Stimulated activated effector memory CD8-positive, alpha-beta T cell treated with anti-CD3 and anti-CD28 coated beads, Interleukin-12 subunit alpha, Interleukin-12 subunit beta, amount 100 ng/mL, for 72 hours (primary cell): ENCODE measurements at places on chromosomes 6 and 20.

GRCh38 chr6:138833816-138834539 is 38.1 kb downstream of the ECT2L start:
- DNase-seq = no peak

GRCh38 chr6:166424431-166424830 is 41.7 kb upstream of the MPC1 start:
- DNase-seq = no peak

- no peak for DNase-seq
Measured at GRCh38 chr6:3919849-3920248, 70.7 kb downstream of the FAM50B start.

- DNase-seq = peak; percentile 39
Measured at GRCh38 chr20:50957276-50957675, 1.1 kb downstream of the DPM1 start.

- DNase-seq = no peak
Measured at GRCh38 chr20:5696011-5696559, 54.1 kb upstream of the SHLD1 start.

GRCh38 chr6:35370124-35370741 is 27.9 kb downstream of the PPARD start:
- peak; percentile 68 for DNase-seq

DNA sequence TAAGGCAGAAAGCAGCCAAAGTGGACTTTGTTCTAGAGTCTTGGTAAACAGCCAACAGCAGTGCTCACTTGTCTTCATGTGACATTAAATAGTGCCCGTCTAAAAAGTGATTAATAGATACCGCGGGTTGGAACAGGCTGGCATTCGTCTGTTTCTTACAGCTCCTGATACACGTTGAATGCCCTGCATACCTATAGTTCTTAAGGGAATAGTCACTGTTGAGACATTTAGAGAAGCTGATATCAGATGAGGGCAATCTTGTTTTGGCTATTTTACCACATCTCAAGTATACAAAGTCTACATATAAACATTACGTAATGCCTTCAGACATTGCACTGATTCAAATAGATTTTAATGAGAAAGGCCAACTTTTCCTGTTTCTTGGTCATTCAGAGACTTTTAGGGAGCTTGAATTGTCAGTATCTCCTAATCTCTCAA is 374.9 kb upstream of the FLRT3 start:
- DNase-seq = no peak

DNA sequence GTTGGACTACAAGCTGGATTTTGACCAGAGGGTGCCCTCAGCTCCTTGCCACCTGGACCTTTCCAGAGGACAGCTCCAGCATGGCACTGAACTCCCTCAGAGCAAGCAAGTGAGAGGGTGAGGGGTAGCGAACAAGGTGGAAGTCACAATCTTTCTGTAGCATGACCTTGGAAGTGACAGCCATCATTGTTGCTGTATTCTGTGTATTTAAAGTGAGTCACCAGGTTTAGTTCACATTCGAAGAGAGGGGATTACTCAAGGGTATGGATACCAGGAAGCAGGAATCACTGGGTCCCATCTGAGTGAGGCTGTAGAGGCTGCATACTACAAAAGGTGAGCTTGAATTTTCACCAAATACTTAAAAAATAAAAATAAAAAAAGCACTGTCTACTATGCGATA is 280.0 kb upstream of the SPTLC3 start:
- no peak for DNase-seq

GRCh38 chr6:12661432-12662089 is 55.0 kb upstream of the PHACTR1 start:
- no peak for DNase-seq

- DNase-seq = no peak
Measured at GRCh38 chr20:23408957-23409356, 12.3 kb downstream of the NAPB start.

GRCh38 chr20:51029963-51030920 is 7.3 kb upstream of the KCNG1 start:
- DNase-seq = no peak

- DNase-seq = no peak
Measured at GRCh38 chr6:8628063-8628462, 192.7 kb upstream of the SLC35B3 start.

DNA sequence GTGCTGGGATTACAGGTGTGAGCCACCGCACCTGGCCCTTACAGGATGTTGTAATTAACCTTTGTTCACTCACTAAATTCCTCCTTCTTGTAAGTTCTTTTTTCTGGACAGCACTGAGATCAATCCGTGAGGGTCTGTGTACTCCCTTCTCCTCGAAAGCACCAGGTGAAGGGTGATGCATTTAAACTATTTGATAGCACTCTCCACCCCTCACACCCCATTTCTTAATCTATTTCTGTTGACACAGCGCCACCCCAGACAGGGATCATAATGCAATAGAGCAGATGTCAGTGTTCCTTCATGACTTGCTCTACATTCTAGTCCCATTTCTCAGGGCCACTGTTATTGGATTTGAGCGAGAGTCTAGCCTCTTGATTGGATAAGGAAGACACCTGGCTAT is 46.3 kb downstream of the PPP1R14C start:
- DNase-seq = no peak

DNA sequence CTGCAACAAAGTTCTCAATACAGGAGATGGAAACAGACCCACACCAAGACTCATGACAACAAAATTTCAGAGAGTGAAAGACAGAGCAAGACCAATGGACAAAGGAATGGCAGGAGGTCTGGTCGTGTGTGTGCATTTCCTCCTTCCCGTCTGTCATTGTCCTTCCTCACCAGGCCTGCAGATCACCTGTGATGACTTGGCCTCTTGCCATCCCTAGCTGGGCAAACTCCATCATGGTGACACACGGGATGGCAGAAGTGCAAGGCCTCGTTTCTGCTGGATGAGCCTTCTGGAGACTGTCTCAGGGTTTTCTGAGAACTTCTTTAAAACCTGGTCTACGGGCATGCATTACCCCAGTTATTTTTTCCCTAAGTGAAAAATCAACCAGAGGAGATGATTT is 49.2 kb downstream of the RPP21 start:
- DNase-seq = no peak

DNA sequence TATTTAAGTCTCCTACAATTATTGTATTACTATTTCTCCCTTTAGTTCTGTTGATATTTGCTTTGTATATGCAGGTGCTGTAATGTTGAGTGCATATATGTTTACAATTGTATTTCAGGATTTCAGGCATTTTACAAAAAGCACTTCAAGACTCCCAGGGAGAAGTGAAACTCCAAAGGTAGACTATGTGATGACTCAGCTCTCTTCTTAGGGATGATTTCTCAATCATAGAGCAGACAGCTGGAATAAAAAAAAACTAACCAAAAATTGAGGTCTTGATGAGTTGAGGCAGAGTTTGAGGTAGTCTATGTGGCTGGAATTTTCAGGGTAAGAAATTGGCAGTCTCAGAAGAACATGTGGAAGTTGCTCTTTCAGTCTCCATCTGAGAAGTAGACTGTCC is 786.1 kb downstream of the TFAP2A start:
- DNase-seq = no peak

GRCh38 chr6:23929201-23929600 is 196.8 kb upstream of the NRSN1 start:
- DNase-seq = no peak

- no peak for DNase-seq
Measured at GRCh38 chr6:69729870-69730449, 66.8 kb downstream of the LMBRD1 start.

- DNase-seq = no peak
Measured at GRCh38 chr20:14882157-14882556, 544.7 kb upstream of the FLRT3 start.

DNA sequence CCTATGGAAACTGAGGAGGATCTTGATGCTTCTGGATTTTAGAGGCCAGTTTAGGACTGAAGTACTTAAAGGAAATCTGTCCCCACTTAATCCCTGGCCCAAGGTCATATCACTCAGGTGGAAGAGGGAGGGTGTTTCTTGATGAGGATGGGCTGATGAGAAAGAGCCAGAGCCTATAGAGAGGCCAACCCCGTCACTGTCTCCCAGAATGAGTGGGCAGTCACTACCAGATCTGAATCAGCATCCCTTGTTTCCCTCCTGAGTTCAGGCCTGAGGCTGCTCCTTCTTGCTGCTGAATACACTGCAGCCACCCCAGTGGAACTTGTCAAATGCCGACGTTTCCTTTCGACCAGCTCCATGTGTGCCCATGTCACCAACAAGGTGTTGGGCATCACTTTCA is 14.8 kb downstream of the ARMC12 start:
- DNase-seq = peak; percentile 71

GRCh38 chr6:47059216-47059885 is 17.2 kb upstream of the ADGRF1 start:
- DNase-seq = no peak

DNA sequence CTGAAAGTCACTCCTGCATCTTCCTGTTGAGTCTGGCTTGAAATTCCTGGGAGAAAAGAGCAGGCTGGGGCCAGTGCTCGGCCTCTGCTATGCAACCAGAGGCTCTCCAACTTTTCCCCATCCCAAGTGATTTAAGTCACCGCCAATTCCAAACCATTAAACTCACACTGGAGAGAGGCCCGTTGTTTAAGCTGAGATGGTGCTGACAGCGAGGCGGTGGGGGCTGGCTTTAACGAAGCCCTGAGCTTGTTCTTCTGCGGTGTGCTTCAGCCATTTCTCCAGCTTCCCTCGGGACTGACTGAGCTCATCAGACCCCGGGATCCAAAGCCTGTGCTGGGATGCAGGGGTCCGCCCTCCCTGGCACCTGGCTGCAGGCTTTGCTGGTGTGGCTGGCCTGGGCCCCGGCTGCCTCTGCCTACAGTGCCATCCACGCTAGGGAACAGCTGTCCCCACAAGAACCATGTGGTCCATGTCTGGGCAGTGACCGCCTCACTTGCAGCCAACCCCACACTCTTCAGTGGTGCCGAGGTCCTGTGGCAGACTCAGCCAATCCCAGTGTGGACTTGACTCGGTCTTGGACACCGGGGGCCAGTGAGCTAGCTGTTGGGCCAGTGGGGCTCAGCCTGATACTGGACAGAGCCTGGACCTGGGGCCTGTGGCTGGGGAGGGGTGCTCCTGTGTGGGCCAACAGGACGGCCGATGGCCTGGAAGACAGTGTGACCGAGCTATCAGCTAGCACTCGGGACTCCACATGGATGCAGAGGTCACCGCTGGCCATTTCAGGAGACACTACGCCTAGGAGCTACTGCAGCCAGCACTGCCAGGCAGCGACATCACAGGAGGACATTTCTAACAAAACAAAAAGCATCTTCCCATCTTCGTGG is 21.2 kb downstream of the RAMACL start:
- DNase-seq = no peak

DNA sequence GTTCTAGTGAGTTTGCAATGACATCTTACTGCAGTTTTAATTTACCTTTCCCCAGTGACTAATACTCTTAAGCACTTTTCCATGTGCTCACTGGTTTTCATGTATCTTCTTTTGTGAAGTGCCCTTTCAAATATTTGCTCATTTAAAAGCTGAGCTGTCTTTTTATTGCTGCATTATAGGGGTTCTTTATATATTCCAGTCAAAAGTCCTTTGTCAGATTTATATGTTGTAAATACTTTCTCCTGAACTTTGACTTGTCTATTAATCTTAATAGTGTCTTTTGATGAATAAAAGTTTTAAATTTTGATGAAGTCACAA is 50.2 kb upstream of the ELOVL5 start:
- DNase-seq = no peak

GRCh38 chr6:133947302-133947900 is 5.6 kb upstream of the TBPL1 start:
- DNase-seq = no peak

DNA sequence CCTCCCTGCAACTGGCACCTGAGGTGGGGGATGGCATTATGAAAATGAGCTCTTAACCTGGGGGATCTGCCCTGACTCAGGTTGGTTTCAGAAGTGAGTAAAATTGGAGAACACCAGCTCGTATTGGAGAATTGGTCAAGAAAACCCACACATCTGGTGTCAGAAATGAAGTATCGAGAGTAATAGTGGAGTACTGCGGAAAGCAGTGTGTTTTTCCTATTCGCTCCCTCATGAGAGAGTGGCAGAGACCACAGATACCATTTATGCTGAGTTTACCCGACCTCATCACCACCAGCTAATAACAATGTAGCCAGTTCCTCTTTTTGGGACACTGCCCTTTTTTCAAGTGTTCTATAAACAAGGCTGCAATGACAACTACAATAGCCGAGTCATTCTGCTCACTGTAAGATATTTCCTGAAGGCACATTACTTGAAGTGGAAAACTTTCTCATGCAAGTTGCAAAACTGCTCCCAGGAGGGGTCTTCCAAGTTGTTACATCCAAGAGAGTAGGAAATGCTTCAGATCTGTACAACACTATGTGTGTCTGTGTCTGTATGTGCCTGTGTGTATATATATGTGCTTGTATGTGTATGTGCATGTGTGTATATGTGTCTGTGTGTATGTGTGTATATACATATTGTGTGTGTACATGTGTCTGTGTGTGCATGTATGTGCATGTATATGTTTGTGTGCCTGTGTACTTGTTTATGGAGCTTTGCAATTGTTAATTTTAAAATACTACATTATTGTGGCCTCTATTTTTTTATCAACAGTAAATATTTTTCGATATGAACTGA is 106.0 kb upstream of the CST7 start:
- no peak for DNase-seq

DNA sequence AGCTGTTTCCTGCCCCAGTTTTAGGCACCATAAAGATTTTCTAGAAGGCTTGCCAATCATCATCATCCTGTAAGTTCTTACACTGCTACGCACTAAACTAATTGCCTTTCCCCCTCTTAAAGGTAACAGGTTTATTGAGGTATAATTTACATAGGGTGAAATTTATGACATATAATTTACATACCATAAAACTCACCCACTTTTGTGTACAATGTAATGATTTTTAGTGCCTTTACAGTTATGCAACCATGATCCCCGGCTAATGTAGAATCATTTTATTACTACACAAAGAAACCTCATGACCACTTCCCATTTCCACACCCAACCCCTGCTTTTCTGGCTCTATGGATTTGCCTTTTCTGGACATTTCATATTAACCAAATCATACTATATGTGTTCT is 21.1 kb downstream of the GCNT2 start:
- DNase-seq = no peak

GRCh38 chr20:58652606-58653294 is 1.7 kb downstream of the STX16 start:
- DNase-seq = no peak

GRCh38 chr20:10524034-10524476 is 89.0 kb downstream of the SLX4IP start:
- no peak for DNase-seq

GRCh38 chr20:23454816-23455215 is 2.1 kb upstream of the CST11 start:
- DNase-seq = no peak

- no peak for DNase-seq
Measured at GRCh38 chr20:21251278-21251677, 51.9 kb upstream of the XRN2 start.

DNA sequence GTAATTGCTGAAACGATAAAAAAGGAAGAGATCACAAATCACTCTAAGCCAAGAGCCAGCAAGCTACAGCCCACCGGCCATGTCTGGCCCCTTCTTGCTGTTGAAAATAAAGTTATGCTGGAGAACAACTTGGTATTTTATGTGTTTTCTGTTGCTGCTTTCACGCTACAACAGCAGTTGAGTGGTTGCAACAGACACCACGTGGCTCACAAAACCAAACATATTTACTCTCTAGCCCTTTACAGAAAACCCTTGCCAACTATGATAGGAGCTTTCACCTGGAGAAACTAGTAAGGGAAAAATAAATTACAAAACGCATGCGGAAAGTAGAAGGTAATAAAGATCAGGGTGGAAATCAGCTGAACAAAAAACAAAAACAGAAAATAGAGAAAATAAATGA is 41.1 kb upstream of the SLCO4A1 start:
- no peak for DNase-seq

GRCh38 chr6:55782275-55782674 is 93.1 kb downstream of the BMP5 start:
- no peak for DNase-seq

- no peak for DNase-seq
Measured at GRCh38 chr6:157760137-157760536, 62.9 kb upstream of the SNX9 start.
